Adrenal gland (tissue), 19 donors: ENCODE measurements at places on chromosomes 16 and 17. TPM values are rescaled to one million over a fixed set of nuclear protein-coding genes. Genes with fewer than 3 reads are reported as not detected.

DNA sequence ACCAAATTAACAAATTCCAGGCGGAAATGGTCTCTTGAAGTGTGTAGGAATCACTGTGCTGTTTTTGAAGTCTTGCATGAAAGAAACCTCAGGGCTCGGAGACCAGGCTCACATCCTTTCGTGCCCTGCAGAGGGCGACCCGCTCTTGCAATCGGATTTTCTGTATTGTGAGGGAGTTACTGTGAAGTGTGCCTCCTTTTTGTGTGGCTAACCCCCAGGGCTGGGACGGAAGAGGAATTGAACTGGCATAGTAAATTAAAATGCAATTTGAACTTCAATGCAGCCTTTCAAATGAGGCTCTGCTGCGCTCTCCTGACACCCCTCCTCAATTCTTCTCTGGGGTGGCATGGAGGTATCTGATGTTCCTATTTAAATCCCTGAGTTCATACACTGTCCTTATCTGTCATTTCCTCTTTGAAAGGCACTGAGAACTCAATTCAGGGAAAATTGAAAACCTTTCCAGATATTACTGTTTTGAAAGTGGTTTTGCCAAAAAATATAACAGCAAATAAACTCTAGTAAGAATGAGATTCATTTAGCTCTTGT, 51.5 kb upstream of the MGAT5B start:
- DNase-seq = peak; percentile 45
- H3K36me3 ChIP-seq = no peaks in the 10 kb centered on the region
- H3K27ac ChIP-seq = no peak overlapping the region
- no peak overlapping the region for H3K4me3 ChIP-seq
- H3K27me3 ChIP-seq = no peaks in the 10 kb centered on the region

- no peak overlapping the region for H3K4me3 ChIP-seq
- H3K4me1 ChIP-seq = no peaks in the 10 kb centered on the region
- no peak overlapping the region for H3K27ac ChIP-seq
- peaks cover 25% of the 10 kb centered on the region for H3K27me3 ChIP-seq
- H3K36me3 ChIP-seq = no peaks in the 10 kb centered on the region
Measured at GRCh38 chr17:79224903-79225302, 150.3 kb downstream of the ENGASE start.

GRCh38 chr16:74666010-74666421, 661 bp downstream of the RFWD3 start:
- H3K4me1 ChIP-seq = no peaks in the 10 kb centered on the region
- no peak overlapping the region for H3K27ac ChIP-seq
- H3K4me3 ChIP-seq = peak overlapping the region; percentile 60
- no peak for DNase-seq
- H3K36me3 ChIP-seq = no peaks in the 10 kb centered on the region
- H3K27me3 ChIP-seq = no peaks in the 10 kb centered on the region

GRCh38 chr17:39549747-39550573, 57.8 kb downstream of the NEUROD2 start:
- DNase-seq = no peak
- no peaks in the 10 kb centered on the region for H3K36me3 ChIP-seq
- no peak overlapping the region for H3K4me3 ChIP-seq
- H3K27me3 ChIP-seq = no peaks in the 10 kb centered on the region

DNA sequence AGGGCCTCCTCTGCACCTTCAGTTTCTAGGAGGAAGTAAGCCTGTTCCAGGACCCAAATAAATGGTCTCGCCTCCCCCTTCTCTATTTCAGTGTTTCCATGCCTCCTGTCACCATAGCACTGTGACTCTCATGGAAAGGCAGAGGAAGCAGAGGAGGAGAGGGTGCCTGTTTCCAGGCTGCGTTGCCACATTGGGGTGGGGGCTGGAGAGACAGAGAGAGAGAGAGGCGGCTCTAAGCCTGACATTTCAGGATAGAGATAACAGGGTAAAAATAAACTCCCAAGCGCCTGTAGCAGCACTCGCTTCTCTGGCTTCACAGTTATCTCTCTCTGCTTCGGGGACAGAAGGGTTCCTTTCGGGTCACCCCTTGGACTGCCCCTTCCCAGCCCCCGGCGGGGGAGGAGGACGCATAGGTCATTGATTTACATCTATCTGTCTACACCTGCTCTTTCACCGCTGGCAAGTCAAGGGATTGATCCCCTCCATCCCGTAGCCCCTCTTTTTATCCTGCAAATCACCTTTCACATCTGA, 71.2 kb upstream of the MRTFB start:
- H3K36me3 ChIP-seq = no peaks in the 10 kb centered on the region
- no peak for DNase-seq
- no peak overlapping the region for H3K4me3 ChIP-seq
- H3K4me1 ChIP-seq = peaks cover 35% of the 10 kb centered on the region

TPSB2 gene
- total RNA-seq = not detected

- H3K4me1 ChIP-seq = peaks cover 49% of the 10 kb centered on the region
- DNase-seq = no peak
- H3K36me3 ChIP-seq = no peaks in the 10 kb centered on the region
- peaks cover 17% of the 10 kb centered on the region for H3K27me3 ChIP-seq
Measured at GRCh38 chr16:2475413-2476344, 752 bp downstream of the TBC1D24 start.

ABCC3 gene
- total RNA-seq = 422 TPM
